ENCODE measurements at places on chromosomes 16 and 17.
A peak's percentile ranks its signal among the peaks of the same experiment; 100 is the strongest.

DNA sequence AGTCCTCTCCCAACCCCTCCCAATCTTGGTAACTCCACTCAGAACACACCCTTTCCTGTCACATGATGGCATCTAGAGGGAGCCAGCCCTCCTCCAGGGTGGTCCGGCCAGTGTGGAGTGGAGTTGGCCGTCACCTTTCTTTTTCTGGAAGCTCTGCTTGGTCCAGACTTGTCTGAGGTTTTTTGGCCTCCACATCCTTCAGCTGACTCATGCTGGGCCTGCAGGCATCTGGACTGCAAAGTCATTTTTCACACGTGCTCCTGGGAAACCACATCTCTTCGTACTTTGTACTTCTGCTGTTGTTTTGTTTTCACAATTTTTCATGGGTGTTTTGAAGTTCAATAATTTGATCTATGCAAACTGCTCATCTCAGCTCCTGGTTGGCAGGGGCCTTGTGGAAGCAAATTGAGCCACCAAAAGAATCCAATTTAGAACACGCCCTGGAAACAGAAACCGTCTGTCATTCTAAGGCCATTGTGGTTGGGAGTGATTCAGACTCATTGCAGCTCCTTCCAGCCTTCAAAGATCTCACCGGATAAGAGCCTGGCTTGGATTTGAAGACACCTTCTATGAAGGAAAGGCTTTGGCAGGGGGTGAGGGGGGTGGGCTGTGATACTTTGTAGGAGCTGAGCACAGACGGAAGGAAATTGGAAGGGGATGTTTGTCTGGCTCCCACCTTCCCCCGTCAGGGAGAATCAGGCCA lies 42.4 kb upstream of the NF1 start:
- H3K36me3 ChIP-seq: no peaks in the 10 kb centered on the region
- no peak overlapping the region for H3K27ac ChIP-seq
- no peaks in the 10 kb centered on the region for H3K4me1 ChIP-seq
- no peaks in the 10 kb centered on the region for H3K27me3 ChIP-seq
- H3K4me3 ChIP-seq: no peak overlapping the region
- DNase-seq: peak; percentile 4

DNA sequence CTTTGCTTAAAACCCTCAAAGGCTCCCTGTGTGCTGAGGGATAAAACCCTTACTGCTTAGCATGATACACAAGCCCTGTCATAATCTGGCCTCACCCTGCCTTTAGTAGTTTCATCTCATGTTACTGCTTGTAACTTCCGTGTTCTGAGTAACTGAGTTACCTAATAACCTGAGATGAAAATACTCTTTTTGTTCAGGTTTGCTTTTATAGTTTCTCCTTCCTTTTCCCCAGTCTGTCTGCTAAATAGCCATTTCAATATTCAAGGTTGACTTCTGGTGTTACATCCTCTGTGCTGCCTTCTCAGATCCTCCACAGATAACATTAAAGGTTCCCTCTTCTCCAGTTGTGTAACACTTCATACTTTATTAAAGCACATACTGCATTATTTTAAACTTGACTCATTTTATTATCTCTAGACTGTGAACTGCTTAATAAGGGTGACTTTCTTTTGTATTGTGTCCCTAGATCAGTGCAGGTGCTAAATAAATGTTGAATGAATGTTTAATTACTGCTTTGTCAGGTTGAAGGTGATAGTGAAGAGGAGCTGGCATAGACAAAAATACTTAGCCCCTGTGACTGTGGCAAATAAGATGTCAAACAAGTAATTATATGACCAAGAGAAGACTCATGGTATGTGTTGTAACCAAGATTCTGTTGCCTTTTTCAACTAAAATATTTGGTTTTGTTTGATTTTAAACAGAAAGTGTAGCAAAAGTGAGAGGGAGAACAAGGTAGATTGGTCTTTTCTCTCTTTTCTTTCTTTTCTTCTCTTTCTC lies 47.8 kb downstream of the NFAT5 start:
- no peak overlapping the region for H3K4me3 ChIP-seq
- no peaks in the 10 kb centered on the region for H3K36me3 ChIP-seq
- peaks cover 61% of the 10 kb centered on the region for H3K4me1 ChIP-seq
- DNase-seq: no peak
- H3K27me3 ChIP-seq: no peaks in the 10 kb centered on the region
- H3K27ac ChIP-seq: peak overlapping the region; percentile 62

DNA sequence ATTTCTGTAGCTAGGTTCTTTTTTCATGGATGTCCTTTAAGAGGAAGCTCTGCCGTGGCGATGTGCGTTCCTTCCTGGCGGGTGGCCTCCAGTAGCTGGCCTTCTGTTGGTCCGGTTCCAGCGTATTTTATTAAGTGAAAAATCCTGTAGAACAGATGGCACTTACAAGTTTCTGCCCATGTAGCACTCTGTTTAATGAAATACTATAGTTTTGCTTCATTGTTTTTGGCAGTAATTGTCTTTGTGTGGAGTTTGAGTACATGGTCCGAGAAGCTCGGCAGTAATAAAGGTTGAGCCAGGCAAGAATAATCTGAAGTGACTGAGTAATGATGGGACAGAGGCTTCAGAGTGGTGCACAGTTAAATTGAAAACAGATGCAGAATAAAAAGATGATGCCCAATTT lies 20.4 kb downstream of the USP10 start:
- no peak for DNase-seq
- H3K27ac ChIP-seq: no peak overlapping the region
- no peaks in the 10 kb centered on the region for H3K27me3 ChIP-seq

DNA sequence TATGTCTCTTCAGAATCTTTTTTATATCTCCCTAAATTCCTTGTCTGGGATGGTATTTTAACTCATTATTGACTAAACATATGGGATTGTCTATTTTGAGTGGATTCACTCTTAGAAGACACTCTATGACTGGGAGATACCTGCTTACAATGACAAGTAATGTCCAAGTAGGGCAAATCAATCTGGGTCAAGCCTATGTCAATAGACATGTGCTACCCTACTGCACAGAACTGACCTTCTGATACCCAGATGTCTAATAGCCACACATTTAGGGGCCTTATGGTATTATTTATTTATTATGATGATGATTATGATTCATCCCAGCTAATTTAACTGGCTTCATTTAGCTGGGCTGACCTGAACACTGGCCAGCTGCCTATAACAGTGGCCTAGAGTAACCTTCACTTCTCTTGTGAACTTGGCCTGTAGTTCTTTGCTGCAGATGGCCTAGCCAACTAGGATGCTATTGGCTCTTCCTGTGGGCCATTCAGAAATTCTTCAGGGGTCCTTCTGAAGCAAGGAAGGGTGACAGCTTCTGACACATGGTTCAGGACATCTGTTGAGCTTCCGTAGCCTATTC lies 138.0 kb downstream of the ANKFN1 start:
- no peak overlapping the region for H3K4me3 ChIP-seq
- H3K36me3 ChIP-seq: no peaks in the 10 kb centered on the region
- H3K27me3 ChIP-seq: no peaks in the 10 kb centered on the region
- H3K27ac ChIP-seq: no peak overlapping the region
- H3K4me1 ChIP-seq: no peaks in the 10 kb centered on the region
- peak; percentile 3 for DNase-seq

DNA sequence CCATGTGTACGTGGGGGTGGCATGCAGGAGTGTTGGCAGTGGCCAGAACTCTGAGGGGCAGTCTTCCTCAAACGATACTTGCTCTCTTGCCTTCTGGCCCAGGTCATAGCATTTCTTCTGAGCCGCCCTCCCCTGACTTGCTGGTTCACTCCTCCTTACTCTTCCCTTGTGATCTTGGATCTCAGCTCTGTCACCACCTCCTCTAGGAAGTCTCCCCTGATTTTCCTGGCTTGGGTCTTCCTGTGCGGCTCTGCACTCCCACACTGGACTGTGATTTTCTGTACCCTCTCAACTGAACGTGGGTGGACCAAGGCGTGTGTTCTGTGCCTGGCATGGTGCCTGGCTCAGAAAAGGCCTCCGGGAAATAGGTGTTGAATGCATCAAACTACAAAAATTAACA lies 2.9 kb downstream of the EPN3 start:
- no peak for DNase-seq
- H3K27ac ChIP-seq: no peak overlapping the region
- no peaks in the 10 kb centered on the region for H3K36me3 ChIP-seq

GRCh38 chr16:75181630-75182029 lies 25.3 kb downstream of the CTRB2 start:
- no peaks in the 10 kb centered on the region for H3K27me3 ChIP-seq
- no peaks in the 10 kb centered on the region for H3K36me3 ChIP-seq
- no peak overlapping the region for H3K4me3 ChIP-seq
- DNase-seq: no peak
- H3K27ac ChIP-seq: no peak overlapping the region

DNA sequence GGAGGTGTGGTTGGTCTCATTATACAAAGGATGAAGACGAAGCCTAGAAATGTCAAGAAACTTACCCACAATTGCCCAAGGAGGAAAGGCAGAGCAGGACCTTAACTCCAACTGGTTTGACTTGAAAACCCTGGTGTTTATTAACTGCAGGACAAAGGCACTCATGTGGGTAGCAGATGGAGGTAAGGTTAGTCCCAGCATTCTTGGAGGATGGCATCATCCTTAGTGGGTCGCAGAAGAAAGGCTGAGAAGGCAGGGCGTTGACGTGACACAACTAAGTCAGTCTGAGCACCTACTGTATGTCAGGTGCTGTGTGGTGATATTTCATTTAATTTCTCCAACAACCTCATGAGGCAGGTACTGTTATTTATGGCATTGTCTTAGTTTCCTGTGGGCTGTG lies 101.3 kb downstream of the HAPSTR1 start:
- DNase-seq: no peak
- H3K36me3 ChIP-seq: no peaks in the 10 kb centered on the region
- no peaks in the 10 kb centered on the region for H3K27me3 ChIP-seq
- H3K4me1 ChIP-seq: no peaks in the 10 kb centered on the region
- H3K27ac ChIP-seq: no peak overlapping the region

DNA sequence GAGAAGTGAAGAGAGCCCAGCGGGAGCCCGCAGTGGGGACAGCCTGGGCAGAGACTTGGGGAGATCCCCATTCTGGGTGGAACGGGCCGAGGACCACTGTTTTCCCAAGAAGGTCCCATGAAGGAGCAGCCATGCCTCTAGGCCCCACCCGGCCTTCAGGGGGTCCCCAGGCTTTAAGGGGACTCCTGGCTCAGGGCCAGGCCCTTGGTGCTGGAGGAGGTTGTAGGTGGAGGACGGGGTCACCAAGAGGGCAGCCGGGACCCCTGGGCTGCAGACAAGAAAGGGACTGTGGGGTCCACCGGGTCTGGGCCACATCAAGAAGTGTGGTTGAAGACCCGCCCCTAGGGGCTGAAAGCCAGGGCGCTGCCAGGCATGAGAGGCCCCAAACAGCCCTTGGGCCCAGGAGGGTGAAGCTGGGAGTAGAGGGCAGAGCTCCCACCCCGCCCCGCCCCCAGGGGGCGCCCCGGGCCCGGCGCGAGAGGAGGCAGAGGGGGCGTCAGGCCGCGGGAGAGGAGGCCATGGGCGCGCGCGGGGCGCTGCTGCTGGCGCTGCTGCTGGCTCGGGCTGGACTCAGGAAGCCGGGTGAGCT lies at the start of gene PRSS21:
TSS of gene PRSS21 (plus strand) at position 487 of the 589 bp plus-strand sequence. CDS start at position 519, 32 bp downstream.
- no peaks in the 10 kb centered on the region for H3K27me3 ChIP-seq
- no peak for DNase-seq
- no peak within 1 kb of the TSS for H3K27ac ChIP-seq
- no peaks in the 10 kb centered on the region for H3K36me3 ChIP-seq
- H3K4me3 ChIP-seq: no peak within 1 kb of the TSS
- H3K4me1 ChIP-seq: no peaks in the 10 kb centered on the region

GRCh38 chr17:49779739-49780231 lies 8.7 kb upstream of the KAT7 start:
- H3K36me3 ChIP-seq: no peaks in the 10 kb centered on the region
- H3K27me3 ChIP-seq: no peaks in the 10 kb centered on the region
- H3K4me1 ChIP-seq: peaks cover 16% of the 10 kb centered on the region

DNA sequence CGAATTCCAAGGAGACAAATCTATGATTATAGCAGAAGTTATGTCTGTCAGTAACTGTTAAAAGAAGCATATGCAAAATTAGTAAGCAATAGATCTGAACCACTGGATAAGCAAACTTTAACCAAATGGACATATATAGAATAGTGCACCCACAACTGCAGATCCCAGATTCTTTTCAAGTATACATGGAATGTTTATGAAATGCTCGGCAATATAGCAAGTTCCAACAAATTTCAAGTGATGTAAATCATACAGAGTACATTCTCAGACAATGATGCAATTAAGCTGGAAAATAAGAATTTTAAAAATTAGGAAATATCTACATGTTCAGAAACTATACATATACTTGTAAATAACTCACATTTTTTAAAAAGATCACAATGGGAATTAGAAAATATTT lies 8.4 kb upstream of the HELZ start:
- H3K27ac ChIP-seq: no peak overlapping the region
- no peaks in the 10 kb centered on the region for H3K4me1 ChIP-seq
- H3K27me3 ChIP-seq: no peaks in the 10 kb centered on the region
- no peak for DNase-seq
- no peak overlapping the region for H3K4me3 ChIP-seq
- no peaks in the 10 kb centered on the region for H3K36me3 ChIP-seq

DNA sequence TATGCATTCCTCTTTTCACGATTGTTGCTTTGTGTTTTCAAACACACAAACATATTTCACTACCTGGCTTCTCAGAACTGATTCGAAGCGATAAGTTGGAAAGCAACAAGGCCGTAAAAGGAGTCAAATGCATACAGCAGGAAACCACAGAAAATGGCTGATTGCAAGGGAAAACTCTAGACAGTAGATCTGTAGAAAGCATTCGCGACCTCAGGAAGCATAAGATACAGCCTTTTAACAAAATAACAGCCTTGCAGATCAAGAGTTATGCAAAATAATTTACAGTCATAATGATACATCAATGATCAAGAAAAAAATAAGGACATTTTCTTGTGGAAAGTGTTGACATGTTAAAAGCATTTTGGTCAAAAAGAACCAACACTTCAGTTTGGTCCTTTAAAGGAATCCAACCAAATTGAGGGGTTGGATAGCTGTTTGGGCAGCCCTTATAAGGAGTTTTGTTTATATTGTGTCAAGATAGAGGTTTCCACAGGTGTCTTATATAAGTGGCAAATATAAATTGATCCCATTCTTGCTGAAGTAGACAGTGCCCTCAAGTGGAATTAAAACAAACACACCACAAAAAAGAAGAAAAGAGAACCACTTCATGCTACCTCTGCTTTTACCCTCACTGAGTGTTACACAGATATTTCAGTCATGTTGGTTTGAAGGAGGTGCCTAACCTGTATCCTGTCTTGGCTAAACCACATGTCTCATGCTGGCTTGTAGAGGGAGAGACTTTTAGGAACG lies 5.5 kb downstream of the CYLD start:
- no peak overlapping the region for H3K4me3 ChIP-seq
- H3K27me3 ChIP-seq: no peaks in the 10 kb centered on the region
- no peaks in the 10 kb centered on the region for H3K36me3 ChIP-seq
- peaks cover 38% of the 10 kb centered on the region for H3K4me1 ChIP-seq

- H3K27ac ChIP-seq: no peak overlapping the region
- no peak overlapping the region for H3K4me3 ChIP-seq
- H3K27me3 ChIP-seq: no peaks in the 10 kb centered on the region
- no peaks in the 10 kb centered on the region for H3K36me3 ChIP-seq
- H3K4me1 ChIP-seq: no peaks in the 10 kb centered on the region
- no peak for DNase-seq
These were observed 12.6 kb upstream of the FOXJ1 start for GRCh38 chr17:76153640-76154039.

- H3K27me3 ChIP-seq: no peaks in the 10 kb centered on the region
- peak; percentile 79 for DNase-seq
- H3K4me1 ChIP-seq: peaks cover 41% of the 10 kb centered on the region
These were observed 586 bp downstream of the GLYR1 start for GRCh38 chr16:4846503-4846900.
